Osteocyte (in vitro differentiated cells): ENCODE measurements at places on chromosomes 16 and 17. TPM values are rescaled to one million over a fixed set of nuclear protein-coding genes. Genes with fewer than 3 reads are reported as not detected.
A peak's percentile ranks its signal among the peaks of the same experiment; 100 is the strongest.

DNA sequence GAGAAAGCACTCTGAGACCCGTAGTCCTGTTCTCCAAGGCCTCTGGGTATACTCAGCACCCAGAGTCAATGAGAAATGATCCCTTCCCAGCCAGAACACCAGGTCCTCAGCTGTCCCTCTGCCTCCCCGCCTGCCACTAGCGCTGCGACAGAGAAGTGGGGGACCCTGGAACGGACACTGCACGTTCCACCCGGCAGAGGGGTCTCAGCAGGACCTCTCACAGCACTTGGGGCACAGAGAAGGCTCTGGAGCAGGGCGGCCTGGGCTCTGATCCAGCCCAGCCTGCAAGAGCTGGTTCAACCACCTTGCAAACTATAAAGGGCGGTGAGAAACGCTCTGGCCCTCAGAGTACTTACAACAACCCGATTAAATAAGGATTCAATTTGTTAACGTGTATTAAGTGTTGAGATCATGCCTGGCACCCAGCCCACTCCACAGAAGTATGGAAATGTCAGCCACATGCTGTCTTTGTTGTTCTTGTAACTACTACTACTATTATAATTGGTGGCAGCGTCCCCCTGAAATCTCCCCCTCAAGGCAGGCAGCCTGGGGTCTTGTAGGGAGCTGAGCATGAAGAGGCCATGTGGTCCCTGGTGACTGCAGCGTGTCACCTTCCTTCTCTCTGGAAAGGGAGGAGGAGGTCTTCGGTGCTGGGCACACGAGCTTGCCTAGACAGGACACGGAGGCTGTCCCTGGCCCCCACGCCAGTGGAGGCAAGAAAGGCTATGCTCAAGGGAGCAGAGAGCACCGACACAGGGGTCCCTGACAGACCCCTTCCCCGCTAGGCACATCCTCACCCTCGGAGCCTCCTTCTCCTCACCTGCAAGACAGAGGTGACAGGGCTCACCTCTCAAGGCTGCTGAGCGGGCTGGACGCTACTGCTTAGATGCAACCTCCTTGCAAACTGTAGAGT lies 2.4 kb downstream of the OSGIN1 start:
- DNase-seq: no peak

DNA sequence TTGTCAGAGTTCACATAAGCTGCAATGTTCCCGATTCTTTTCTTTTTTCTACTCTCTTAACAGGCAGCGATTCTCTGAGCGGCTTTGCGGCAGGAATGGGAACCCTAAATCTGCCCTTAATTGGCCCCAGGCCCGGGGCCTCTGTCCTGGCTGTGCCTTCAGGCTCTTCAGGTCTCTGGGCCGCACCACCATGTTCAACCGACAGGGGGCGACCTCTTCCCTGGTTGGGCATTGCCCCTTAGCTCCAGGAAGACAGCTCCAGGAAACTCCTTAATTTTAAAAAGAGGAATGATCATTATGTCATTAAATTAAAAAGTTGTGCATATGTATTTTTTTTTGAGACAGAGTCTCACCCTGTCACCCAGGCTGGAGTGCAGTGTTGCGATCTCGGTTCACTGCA lies 20.3 kb downstream of the CACNG5 start:
- no peak for DNase-seq

- no peak for DNase-seq
Measured at GRCh38 chr16:68287276-68288251, 23.2 kb downstream of the SLC7A6OS start.

- no peak for DNase-seq
Measured at GRCh38 chr17:47973541-47973940, 2.6 kb downstream of the CDK5RAP3 start.

DNA sequence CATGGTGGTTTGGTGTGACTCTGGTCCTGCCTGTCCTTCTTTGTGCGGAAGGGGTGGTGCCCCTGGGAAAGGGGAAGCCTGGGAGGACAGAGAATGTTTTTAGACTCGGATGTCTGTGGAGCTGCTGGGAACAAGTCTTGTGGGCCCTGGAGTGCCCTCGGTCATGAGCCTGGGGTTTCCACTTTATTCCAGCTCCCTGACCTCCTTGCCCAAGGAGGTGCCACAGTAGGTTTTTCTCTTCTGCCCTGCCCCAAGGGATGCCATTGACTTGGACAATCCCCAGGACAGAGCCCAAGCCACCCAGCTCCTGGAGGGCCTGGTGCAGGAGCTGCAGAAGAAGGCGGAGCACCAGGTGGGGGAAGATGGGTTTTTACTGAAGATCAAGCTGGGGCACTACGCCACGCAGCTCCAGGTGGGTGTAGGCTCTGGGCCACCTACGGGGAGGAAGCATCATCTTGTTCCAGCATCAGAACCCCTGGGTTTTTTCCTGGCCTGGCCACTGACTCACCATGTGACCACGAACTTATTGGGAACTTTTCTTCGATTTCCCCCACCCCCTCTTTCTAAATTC lies 1.4 kb downstream of the STAT5A start:
- no peak for DNase-seq

DNA sequence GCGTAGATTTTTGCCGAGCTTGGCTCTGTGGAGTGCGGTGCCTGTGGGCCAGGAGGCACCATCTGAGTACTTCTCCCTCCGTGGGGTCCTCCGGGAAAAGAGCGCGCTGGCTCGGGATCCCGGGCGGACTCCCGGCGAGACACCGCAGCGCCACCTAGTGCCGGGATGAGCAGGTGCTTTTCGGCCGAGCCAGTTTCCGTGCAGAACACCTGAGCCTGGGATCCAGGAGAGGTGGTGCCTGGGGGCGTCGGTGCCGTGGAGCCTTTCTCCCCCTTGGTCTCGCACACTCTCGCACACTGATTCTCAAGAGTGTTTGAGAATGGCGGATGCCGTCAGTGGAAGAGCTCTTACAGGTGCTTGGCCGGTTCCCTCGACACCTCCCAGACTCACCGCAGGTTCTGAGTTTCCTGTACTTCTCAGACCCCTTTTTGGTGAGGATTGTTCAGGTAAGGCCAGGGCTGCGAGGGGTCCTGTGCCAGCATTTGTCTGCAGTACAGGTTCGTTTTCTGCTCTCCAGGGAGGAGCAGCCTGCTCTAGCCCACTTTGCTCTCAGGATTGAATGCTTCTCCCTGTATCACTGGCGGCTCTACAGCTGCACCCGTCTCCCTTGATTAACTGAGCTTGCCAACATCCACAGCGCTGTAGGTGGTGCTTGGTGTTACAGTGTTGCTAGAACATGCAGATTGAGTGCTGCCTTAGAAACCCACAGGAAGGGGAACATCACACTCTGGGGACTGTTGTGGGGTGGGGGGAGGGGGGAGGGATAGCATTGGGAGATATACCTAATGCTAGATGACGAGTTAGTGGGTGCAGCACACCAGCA lies 23.3 kb downstream of the TBCD start:
- DNase-seq: peak; percentile 89

DNA sequence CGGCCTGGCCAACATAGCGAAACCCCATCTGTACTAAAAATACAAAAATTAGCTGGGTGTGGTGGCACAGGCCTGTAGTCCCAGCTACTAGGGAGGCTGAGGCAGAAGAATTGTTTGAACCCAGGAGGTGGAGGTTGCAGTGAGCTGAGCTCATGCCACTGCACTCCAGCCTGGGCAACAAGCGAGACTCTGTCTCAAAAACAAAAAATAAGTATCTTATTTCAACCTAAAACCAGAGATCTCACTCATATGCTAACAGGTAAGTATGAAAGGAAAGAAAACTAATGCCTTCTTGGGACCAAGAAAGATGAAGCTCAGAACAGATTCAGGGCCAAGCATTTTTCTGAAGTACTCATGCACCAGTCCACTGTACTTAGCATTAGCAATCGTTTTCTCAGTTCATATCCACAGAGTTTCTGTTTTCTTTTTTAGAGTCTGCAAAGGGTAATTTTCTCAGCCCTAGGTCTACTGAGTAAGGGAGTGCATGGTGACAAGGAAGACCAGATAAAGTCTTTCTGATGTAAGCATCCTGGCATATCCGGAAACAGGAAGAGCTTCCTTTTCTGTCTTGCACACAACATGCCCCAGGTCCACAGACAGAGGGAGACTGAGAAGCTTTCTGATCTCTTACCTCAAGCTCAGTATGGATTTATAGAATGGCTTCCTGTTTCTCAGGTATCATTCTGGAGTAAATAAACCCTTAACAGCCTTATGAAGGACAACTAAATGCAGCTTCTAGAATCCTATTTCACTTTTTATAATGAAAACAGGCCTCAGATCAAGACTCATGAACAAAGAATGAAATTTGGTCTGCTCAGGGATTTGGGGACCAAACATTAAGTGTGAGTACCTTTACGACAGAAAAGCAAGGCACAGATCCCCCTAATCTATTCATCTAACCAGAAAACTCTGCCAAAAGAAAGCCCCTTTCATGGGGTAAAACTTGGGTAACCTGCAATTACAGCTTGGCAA lies 38.7 kb upstream of the FOXJ1 start:
- no peak for DNase-seq

- no peak for DNase-seq
Measured at GRCh38 chr16:19382887-19383816, 34.5 kb upstream of the TMC5 start.

GRCh38 chr16:57988929-57989328 lies 11.5 kb downstream of the ZNF319 start:
- DNase-seq: no peak

GRCh38 chr16:11411059-11411550 lies 65.8 kb downstream of the RMI2 start:
- DNase-seq: no peak

DNA sequence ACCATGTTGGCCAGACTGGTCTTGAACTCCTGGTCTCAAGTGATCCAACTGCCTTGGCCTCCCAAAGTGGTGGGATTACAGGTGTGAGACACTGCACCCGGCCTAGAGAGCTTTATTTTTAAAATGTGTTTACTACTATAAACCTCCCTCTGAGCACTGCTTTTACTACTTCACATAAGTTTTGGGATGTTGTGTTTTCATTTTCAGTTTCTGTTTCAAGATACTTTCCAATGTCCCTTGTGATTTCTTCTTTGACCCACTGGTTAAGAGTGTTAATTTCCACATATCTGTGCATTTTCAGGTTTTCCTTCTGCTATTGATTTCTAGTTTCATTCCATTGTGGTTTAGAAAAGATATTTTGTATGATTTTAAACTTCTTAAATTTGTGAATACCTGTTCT lies 74.4 kb downstream of the NETO2 start:
- no peak for DNase-seq

GRCh38 chr16:81394416-81394815 lies 50.2 kb upstream of the CMIP start:
- DNase-seq: no peak

DNA sequence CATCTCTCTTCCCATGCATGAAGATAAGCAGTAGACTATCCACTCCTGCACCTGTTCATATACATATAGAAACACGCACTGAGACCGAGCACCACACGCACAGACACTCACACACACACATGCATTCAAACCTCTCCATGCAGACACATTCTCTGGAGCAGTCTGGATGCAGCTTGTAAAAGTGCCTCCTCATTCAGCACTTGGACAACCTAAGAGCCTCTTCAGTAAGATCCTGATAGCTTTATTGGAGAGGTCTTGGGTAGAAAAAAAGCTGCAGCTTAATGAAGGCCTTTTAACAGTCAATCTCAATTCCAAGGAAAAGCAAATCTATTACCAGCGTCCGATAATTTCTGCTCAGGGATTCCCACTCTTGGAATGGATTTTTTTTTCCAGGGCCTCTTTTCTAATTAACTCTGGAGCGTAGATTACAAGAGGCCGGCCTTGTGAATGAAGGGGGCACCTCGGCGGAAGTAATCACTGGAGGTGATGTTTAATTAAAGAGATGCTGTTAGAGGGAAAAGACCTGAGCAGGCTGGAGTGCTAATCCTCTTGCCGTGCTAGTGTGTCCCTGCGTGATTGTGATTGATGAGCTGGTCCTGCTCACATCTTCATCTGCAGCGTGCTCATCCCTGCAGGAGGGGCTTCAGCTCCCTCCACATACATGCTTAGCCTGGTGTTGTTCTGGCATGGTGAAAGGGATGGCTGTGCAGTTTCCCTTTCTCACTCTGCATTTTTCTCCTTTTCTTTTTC lies 155.1 kb downstream of the RBFOX1 start:
- no peak for DNase-seq

DNA sequence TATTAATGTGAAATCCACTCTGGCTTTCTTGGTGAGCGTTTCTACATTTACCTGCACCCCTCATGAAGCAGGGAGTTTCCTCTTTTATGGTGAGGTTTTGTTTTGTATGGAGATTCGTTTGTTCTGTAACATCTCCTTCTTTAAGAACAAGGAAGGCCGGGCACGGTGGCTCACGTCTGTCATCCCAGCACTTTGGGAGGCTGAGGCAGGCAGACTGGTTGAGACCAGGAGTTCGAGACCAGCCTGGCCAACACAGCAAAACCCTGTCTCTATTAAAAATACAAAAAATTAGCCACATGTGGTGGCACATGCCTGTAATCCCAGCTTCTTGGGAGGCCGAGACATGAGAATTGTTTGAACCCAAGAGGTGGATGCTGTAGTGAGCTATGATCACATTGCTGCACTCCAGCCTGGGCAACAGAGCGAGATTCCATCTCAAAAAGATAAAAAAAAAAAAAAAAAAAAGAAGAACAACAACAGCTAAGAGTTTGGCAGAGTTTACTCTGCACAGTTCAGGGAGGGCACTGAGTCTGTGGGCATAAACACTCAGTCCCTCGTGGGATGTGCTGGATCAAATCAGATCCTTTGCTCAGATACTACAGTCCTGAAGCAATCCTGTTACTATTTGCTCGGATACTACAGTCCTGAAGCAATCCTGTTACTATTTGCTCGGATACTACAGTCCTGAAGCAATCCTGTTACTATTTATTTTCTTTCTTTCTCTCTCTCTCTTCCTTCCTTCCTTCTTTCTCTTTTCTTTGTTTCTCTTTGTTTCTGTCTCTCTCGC lies 28.9 kb downstream of the ADCY9 start:
- no peak for DNase-seq

- no peak for DNase-seq
Measured at GRCh38 chr17:46726206-46726605, 92.3 kb downstream of the WNT3 start.

- no peak for DNase-seq
Measured at GRCh38 chr16:47979164-47979520, 176.7 kb downstream of the ABCC12 start.

DNA sequence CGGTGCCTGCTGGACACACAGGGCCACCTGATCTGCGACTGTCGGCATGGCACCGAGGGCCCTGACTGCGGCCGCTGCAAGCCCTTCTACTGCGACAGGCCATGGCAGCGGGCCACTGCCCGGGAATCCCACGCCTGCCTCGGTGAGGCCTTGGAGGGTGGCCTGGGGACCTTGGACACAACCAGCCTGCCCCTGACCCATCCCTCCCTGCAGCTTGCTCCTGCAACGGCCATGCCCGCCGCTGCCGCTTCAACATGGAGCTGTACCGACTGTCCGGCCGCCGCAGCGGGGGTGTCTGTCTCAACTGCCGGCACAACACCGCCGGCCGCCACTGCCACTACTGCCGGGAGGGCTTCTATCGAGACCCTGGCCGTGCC lies 1.4 kb downstream of the NTN3 start:
- no peak for DNase-seq

GRCh38 chr17:51427856-51428255 lies 167.5 kb downstream of the UTP18 start:
- DNase-seq: peak; percentile 48

The ELMO3 gene
- total RNA-seq: 1.7 and 2.1 TPM in 2 replicates

The UTS2R gene
- total RNA-seq: not detected in 2 replicates

The KRT33A gene
- total RNA-seq: not detected in 2 replicates

The TM4SF5 gene
- not detected in 2 replicates for total RNA-seq

The SUPT4H1 gene
- 77.0 and 80.6 TPM in 2 replicates for total RNA-seq

The CD79B gene
- total RNA-seq: not detected in 2 replicates
